ENCODE measurements at places on chromosomes 6 and 20. TPM values are rescaled to one million over a fixed set of nuclear protein-coding genes. Genes with fewer than 3 reads are reported as not detected.

- DNase-seq = no peak
Observed at GRCh38 chr20:23603321-23603720, 2.4 kb downstream of the CST9 start.

DEFB132 gene
- 3.3 TPM for total RNA-seq

GRCh38 chr20:10322073-10323012, 103.7 kb downstream of the SNAP25 start:
- DNase-seq = no peak

JPH2 gene
- 31.1 TPM for total RNA-seq

DNA sequence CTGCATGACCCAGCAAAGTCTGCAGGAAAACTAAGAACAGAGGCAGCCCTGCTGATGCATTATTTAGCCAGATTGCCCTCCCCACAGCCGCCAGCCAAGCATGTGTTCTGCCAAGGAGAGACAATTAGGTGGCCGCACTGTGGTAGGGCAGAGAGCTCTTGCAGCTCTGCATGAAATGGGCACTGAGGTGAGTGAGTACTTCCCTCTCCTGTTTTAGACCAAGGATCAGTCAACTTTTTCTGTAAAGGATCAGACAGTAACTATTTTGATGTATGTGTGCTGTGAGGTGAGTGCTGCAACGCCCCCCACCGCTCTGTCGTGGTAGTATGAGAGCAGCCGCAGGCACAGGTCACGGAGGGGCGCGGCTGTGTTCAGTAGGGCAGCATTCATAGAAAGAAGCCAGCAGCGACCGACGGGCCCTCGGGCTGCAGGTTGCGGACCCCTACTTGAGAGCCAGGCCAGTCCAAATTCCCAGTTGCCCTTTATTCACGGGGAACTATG, 23.8 kb upstream of the FAM50B start:
- DNase-seq = peak; percentile 65

GRCh38 chr6:37160922-37161778, 8.8 kb upstream of the PIM1 start:
- DNase-seq = no peak

BPIFB1 gene
- not detected for total RNA-seq

TOP1 gene
- total RNA-seq = 36.9 TPM

- DNase-seq = no peak
Observed at GRCh38 chr6:150690681-150691080, 91.0 kb downstream of the PLEKHG1 start.

RIPPLY2 gene
- not detected for total RNA-seq

GRCh38 chr6:142850679-142851423, 94.1 kb downstream of the HIVEP2 start:
- no peak for DNase-seq

CENPW gene
- 2.1 TPM for total RNA-seq

ADGRF1 gene
- total RNA-seq = 5.6 TPM

DNA sequence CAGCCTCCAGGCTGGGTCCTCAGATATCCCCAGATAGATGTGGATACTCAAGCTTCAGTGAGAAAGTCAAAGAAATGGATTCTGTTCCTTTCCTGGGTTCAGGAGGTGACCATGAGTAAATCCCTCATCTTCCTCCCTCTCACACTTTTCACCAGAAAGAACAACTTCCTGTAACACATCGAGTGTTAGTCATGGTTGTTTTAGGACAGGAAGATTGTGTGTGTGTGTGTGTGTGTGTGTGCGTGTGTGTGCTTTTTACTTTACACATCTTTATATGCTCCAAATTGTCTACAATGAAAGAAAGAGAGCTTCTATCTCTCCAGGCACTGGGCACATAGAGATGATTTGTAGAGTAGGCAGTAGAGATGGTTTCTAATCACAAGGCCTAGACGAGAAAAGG, 139.9 kb downstream of the TBXT start:
- no peak for DNase-seq

EYA2 gene
- 30.0 TPM for total RNA-seq

DNA sequence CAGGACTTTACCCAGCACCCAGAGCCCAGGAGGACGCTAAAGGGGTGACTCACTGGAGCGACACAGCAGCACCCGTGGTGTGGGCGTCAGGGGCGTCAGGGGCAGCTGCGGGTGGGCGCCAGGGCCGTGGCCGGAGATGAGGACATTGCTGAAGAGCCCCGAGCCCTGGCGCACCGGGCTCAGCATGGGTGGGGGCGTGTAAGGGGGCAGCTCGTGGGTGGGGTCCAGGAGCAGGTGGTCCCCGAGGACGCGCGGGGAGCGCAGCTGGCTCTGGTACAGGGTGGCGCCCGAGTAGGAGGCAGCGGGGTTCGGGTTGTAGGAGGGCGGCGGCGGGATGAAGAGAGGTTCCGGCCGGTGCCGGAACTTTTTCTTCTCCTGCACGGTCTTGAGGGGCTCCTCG, 41.6 kb upstream of the MRPS10 start:
- DNase-seq = no peak

DNA sequence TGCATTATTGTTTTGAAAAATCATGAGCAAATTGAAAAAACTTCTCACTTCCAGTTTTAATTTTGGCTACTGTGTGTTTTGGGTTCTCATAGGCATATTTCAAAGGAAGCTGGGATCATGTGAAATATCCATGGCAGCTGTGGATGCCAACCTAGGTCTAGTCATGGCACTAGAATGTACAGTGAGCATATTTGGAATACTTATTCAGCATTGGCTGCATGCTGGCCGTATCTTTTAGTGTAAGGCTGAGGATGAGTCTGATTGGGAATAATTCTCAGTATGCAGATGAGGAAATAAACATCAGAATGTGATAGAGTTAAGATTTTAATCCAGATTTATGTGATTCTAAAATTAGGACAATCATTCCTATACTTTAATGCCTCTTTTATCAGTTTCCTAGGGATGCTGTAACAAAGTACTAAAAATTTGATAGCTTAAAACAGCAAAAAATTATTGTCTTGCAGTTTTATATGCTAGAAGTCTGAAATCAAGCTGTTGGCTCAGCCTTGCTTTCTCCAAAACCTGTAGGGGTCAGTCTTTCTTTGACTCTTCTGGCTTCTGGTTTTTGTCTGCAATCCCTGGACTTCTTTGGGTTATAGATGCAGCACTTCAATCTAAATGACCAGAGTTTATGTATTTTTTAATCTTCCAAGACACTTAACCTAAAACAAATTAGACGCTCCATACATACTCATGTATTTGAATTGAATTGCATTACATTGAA, 37.7 kb upstream of the DEFB112 start:
- no peak for DNase-seq

DNA sequence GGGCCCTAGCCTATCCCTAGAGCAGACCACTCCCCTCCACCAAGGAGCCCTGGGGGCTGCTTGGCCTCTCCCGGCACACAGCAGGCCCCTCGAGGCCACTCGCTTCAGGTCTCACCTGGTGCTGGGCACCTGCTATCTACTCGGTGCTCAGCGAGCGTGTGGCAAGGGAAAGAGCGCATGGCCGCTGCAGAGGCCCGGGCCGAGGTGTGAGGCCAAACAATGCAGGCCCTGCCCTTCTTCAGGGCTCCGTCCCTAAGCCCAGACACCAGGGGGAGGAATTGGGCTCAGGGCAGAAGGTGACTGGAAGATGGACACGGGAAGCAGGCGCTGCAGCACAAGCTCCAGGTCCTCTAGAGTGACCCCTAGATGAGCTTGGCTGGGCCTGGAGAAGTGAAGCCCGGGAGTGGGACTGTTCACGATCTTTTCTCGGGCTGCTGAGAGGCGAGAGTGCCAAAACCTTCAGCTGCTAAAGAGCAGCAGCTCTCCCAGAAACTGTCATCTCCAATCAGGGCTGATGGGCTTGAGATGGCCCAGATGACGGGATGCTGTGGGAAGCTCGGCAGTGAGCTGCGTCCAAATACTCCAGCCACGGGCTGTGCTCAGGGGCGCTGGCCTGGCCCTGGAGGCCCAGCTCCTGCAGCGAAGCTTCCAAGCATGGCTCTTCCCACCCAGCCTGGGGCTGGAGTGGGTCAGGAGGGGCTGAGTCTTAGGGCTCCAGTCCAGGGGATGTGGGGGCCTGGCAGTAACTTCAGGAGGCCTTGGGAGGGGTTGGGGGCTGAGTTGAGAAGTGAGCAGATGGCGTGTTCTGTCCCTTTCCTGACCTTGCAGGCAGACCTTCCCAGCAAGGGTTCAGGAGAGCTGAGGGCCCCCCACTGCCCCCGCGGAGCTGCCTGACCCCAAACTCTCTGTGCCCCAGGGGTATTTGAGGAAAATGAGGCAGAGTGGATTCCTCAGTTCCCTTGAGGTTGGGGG, 43.7 kb downstream of the APCDD1L start:
- no peak for DNase-seq

HUS1B gene
- 6.1 TPM for total RNA-seq

DNA sequence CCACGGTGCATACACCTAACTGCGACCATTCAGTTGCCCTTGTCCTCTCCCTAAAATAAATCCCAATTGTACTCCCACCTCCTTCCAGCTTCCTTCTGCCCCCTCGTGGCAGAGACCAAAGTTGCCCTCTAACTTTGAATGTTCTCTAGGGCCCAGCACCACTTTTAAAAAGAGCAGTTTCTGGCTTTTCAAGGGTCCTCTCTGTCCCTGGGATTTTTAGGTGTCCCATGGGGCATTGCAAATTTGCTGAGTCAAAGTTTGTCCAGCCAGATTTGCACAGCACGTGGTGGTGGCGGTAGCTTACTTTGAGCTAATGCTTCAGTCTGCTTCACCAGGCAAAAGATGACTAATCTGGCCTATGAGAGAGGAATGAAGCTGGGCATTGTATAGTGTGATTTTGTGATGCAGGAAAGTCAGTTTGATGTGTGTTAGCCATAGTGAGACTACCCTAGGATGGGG, 100.2 kb downstream of the PERP start:
- DNase-seq = no peak

DNA sequence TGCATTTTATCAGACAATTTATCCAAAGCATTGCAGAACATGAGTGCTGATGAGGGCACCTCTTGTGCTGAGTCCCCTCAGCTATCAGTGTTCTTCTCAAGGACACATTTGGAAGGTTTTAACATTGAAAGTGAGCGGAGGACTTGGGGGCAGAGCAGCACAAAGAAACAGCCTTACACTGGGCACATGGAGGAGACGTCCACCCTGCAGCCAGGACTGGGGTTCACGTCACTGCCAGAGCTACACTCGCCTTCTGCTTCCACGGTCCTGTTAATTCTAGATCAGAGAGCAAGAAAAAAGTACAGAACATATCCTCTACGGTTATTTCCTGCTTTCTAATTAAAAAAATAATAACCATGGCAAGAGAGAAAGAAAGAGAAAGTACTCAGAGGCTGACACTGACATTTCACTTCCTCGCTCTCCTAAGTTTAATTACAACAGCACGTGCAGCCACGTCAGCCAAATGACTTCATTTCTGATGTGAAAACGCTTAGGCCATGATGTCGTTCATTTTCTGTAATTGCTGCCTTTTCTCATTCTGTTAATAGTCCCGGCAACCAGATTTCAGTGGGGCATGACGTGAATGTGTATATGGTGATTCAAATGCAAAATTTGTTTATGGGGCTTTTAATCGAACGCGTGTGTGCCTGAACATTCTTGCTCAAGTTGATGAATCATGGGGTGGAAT, 5.1 kb downstream of the PRND start:
- DNase-seq = no peak

DNA sequence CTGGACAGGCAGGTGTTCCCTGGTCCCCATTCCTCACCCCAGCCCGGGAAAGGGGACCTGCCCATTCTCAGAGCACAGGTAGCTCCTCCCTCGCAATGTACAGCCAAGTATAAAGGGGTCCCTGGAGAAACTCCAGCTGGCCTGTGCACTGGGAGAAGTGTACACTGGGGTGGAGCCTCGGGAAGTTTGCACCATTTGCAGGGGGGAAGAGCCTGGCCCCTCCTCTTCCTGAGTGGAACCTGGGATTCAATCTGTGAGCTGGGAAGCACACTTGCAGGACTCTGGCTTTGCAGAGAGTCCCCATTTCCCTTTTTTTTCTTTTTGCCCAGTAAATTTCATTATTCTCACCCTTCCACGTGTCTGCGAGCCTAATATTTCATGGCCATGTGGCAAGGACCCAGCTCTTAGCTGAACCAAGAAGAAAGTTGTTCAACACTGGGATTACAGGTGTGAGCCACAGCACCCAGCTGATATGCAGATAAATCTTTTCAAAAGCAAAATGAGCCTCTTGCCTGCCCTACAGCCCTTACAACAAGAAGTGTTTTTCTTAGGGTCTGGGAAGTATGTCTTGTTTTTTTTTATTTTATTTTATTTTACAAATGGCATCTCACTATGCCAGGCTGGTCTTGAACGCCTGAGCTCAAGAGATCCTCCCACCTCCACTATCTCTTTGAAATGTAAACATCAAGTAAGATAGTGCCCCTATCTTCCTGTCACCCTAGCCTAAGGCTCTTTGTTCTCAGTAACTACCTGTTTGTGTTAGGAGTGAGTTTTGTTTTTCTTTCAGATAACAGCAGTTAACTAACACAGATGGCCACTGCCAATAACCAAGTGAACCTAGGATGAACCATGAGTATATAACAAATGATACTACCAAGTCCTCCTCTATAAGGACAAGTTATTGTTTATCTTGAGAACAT, 9.3 kb upstream of the RNGTT start:
- no peak for DNase-seq

CLPSL1 gene
- not detected for total RNA-seq

DNA sequence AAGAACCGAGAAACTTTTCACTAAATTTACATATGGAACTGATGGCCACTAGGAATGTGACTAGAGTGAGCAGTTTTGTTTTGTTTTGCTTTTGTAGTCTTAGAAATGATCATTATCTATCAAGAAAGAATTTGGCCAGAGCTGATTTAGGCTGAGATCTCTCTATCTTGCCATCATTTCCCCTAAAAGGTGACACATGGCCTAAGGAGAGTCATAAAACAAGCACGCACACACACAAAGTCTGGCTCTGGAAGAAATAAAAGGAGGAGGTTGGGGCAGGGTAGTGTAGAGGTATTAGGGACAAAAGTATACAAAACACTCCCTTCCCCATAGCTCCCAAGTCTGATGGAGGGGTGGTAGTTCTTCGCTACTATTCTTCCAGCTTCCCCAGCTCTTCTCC, 56.4 kb downstream of the RIPOR2 start:
- DNase-seq = no peak

RCAN2 gene
- 12.3 TPM for total RNA-seq

- DNase-seq = no peak
Observed at GRCh38 chr6:132011582-132011981, 60.4 kb upstream of the CCN2 start.

SNPH gene
- 12.3 TPM for total RNA-seq

GRCh38 chr20:61912665-61913422, 152.8 kb downstream of the TAF4 start:
- no peak for DNase-seq

DNA sequence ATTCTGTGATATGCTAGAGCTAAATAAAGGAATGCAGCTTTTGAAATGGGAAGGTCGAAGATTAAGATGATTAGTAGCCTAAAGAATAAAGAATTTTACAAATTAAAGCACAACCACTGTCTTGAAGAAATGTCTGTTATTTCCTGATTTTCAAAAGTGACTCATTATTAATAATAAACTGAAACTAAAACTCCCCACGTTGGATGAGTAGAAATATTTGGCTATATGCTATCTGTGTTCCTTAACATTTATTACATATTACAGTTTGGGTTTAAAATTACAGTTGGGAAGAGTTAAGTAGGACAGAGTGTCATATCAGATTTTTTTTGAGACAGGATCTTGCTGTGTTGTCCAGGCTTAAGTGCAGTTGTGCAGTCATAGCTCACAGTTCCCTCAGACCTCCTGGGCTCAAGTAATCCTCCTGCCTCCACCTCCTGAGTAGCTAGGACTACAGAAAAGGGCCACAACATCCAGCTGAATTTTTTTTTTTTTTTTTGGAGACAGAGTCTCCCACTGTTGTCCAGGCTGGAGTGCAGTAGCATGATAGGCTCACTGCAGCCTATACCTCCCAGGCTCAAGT, 47.1 kb downstream of the AKIRIN2 start:
- no peak for DNase-seq

GRCh38 chr6:101429270-101429669, 35.8 kb downstream of the GRIK2 start:
- DNase-seq = no peak
